ENCODE measurements at places on chromosomes 12 and 14. TPM values are rescaled to one million over a fixed set of nuclear protein-coding genes. Genes with fewer than 3 reads are reported as not detected.

LRTM2 gene
- 1.4 TPM for total RNA-seq

TAS2R9 gene
- total RNA-seq: 1.4 TPM

- DNase-seq: no peak
Measured at GRCh38 chr12:14256121-14256520, 109.4 kb upstream of the ATF7IP start.

- no peak for DNase-seq
Measured at GRCh38 chr12:475286-475685, 15.5 kb downstream of the B4GALNT3 start.

GRCh38 chr12:10558789-10559188 is 53.1 kb downstream of the EIF2S3B start:
- no peak for DNase-seq
